ENCODE measurements at places on chromosomes 5 and 9.

DNA sequence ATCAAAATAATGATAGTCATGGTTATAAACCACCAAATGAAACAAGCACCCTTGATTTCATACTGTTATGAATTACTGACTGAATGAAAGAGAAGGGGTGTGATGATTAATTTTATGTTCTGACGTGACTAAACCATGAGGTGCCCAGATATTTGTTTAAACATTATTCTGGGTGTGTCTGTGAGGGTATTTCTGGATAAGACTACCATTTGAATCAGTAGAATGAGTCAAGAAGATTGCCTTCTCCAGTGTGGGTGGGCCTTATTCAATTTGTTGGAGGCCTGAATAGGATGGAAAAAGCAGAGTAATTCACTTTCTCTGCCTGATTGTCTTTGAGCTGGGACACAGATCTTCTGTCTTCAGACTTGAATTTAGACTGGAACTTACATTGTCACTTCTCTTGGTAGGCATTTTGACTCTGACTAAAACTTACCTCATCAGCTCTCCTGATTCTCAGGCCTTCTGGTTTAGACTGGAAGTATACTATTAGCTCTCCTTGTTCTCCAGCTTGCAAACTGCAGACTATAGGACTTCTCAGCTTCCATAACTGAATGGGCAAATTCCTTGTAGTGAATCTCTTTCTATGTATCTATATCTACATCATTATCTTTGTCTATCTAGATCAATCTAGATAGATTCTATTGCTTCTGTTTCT lies 321.9 kb upstream of the TARS1 start:
- DNase-seq, result no peak

- no peak for DNase-seq
These were observed 57.6 kb downstream of the SPOCK1 start for GRCh38 chr5:137441476-137441875.

GRCh38 chr9:89905606-89906338 lies 301.0 kb downstream of the GADD45G start:
- DNase-seq, result no peak

- DNase-seq, result no peak
These were observed 93.9 kb downstream of the GALNT10 start for GRCh38 chr5:154284433-154284832.

DNA sequence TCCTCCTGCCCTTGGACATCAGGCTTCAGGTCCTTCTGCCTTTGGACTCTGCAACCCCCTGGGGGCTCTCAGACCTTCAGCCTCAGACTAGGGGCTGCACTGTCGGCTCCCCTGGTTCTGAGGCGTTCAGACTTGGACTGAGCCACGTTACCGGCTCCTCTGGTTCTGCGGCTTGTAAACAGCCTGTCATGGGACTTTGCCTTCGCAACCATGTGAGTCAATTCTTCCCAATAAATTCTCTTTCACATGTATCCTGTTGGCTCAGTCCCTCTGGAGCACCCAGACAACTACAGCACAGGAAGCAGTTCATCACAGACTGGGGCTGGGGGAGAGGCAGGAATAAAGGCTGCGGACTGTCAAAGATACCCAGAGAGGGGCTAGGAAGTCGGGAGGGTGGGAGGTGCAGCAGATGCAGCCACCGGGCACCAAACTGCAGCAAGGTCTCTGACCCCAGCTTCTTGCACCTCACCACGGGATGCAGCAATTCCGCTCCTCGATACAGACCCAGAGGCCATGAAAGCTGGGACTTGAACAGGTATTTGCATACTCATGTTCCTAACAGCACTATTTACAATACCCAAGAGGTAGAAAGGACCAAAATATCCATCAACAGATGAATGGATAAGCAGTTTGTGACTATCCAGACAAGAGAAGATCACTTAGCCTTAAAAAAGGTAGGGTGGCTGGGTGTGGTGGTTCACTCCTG lies 100.8 kb downstream of the COL23A1 start:
- no peak for DNase-seq

DNA sequence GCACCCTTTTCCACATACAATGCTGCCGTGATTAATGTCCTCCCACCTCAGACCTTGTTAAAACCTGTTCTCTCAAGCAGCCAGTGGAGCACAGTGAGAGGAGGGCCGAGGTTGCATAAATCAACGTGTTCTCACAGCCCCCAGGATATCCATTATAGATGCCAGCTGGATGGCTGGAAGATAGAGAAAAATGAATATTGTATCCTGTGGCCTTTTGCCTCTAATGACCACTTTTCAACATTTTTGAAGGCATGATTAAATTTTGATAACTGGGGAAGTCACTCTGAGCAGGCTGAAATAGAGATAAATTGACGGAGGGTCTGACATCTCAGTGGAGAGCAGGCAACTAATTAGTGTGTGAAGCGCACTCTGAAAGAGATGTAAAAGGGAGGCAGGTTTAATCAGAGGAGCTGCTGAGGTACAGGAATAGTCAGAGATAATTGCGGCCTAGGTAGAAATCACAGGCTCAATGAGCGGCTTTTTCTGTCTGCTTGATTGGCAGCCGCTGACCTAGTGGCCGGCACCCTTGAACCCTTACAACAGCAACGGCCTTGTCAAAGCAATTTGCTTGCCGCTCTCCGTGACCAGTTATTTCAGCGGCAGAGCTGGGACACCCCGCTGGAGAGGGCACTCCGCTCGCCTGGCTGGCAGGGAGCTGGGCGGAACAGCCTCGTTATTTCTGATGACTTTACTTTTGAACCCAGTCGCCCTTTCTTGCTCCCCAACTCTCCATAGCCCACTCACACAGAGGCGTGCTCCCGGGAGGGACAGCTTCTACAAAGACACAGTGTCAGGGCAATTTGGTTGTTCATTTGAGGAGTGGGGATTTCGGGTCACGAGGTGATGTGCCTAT lies 560.7 kb downstream of the PSAT1 start:
- DNase-seq, result no peak

DNA sequence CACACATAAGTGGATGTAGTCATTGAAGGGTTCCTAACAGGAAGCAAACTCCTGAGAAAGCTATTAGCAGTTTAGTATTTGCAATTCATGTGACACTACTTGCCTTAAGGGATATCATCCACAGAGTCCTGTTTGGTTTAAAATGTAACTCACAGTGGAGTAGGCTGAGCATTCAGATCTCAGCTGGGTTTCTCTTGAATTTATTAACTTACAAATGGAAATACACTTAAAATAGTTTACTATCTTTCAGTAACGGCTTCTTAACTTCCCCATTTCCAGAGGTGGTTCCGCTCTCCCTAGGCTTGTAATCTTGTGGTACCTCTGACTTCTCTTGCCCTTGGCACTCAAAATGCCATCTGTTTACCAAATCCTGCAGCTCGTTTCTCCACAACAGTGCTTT lies 660.7 kb upstream of the ADAMTS16 start:
- DNase-seq, result no peak

DNA sequence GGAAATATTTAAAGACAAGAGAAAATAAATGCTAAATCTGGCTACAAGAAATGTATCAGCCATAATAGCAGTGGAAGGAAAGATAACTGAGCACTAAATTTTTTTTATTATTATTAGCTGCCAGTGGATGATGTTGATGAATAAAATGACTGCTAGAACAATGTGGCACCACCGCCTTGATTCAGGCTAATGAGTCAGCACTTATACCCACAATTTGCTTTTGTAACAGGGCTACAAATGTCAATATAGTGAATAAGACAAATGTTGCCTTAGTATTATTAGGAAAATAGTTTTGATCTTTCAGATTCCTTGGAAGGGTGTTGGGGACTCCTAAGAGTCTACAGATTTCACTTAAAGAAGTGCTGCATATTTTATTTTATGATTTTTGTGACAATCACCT lies 555.2 kb upstream of the GRAMD2B start:
- no peak for DNase-seq

Measured in T-helper 1 cell (primary cell).